Right renal pelvis (tissue), 4 donors: ENCODE measurements at places on chromosomes 3 and 15. TPM values are rescaled to one million over a fixed set of nuclear protein-coding genes. Genes with fewer than 3 reads are reported as not detected.

Gene EOGT
- 12.8 TPM for polyA plus RNA-seq

GRCh38 chr15:64843991-64844390 is 2.3 kb downstream of the PLEKHO2 start:
- DNase-seq, result no peak

GRCh38 chr3:15932348-15933300 is 134.8 kb upstream of the ANKRD28 start:
- no peak for DNase-seq

Gene PLSCR1
- polyA plus RNA-seq, result 86.6 TPM

Gene ZCWPW2
- polyA plus RNA-seq, result 2.2 TPM

GRCh38 chr3:140898340-140899180 is 43.1 kb upstream of the SLC25A36 start:
- DNase-seq, result peak; percentile 43

Gene SCG3
- polyA plus RNA-seq, result 0.17 TPM

Gene ANKRD63
- 0.26 TPM for polyA plus RNA-seq

DNA sequence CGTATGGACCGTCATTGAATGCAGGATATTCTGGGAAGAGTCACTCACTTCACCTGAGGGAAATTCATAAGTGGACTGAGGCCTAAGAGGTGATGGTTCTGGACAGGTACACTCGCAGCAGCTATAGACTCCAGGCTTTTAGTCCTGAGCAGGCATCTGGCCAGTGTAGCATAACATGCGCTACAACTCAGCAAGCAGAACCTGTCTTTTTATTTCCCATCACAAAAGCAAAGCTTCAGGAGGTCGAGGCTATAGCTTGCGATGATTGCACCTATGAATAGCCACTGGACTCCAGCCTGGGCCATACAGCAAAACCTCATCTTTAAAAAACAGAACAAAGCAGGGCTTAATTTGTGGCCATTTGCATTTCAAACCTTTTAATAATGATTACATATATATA is 185.8 kb downstream of the KCNH8 start:
- no peak for DNase-seq

DNA sequence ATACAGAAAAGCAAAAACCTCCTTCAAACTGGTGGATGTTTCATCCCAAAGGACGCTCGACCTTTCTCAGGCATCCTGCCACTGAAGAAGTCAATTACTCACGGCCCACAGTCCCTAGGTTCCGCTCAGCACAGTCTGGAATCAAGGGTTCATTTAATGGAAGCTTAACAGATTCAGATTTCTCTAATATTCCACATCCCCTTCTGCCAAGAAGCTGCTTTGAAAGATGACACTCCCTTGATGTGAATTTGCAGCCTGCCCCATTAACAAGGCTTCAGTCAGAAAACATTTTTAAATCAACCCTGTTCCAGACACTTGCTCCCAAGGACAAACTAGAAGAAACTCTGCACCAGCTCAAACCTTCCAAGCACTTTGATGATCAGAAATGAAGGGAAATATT is 81.2 kb downstream of the LIPC start:
- no peak for DNase-seq

Gene DNAH12
- 1.1 TPM for polyA plus RNA-seq

GRCh38 chr3:16187213-16187790 is 12.8 kb downstream of the GALNT15 start:
- DNase-seq, result no peak

Gene LDHAL6B
- 0.13 TPM for polyA plus RNA-seq

Gene TNK2
- 30.3 TPM for polyA plus RNA-seq

- DNase-seq, result no peak
Measured at GRCh38 chr3:40846451-40846850, 321.7 kb downstream of the ZNF621 start.

- no peak for DNase-seq
Measured at GRCh38 chr15:24848050-24848449, 106.7 kb upstream of the SNRPN start.

Gene IL17RB
- polyA plus RNA-seq, result 13.4 TPM

DNA sequence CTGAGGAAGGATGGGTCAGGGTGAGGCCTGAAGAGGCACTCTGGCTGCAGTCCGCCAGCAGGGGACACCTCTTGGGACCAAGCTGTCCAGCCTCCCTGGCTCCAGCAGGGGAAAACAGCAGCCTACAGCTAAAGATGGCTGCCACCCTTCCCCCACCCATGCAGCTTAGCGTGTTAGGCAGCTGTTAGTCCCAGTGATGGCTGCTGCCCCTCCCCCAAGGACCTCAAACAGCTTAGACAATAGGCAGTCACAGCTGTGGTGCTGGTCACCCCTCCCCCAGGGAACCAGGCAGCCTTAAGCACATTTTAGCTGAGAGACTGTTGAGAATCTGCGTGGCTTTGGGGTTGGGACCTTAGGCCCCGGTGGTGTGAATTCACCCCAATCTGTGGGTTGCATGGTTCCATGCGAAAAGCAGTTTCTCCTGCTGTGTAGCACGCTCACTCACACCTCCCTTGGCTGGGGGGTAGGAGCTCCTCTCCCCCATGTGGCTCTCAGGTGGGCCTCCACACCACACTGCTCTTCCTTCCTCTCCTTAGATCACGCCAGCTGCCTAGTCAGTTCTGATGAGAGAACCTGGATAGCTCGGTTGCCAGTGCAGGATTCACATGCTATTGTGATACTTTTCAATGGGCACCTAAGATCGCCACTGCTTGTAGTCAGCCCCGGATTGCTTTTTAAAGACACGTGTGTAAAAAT is 140.5 kb upstream of the CADPS start:
- DNase-seq, result no peak

- DNase-seq, result no peak
Measured at GRCh38 chr15:35705884-35706585, 160.1 kb upstream of the DPH6 start.

DNA sequence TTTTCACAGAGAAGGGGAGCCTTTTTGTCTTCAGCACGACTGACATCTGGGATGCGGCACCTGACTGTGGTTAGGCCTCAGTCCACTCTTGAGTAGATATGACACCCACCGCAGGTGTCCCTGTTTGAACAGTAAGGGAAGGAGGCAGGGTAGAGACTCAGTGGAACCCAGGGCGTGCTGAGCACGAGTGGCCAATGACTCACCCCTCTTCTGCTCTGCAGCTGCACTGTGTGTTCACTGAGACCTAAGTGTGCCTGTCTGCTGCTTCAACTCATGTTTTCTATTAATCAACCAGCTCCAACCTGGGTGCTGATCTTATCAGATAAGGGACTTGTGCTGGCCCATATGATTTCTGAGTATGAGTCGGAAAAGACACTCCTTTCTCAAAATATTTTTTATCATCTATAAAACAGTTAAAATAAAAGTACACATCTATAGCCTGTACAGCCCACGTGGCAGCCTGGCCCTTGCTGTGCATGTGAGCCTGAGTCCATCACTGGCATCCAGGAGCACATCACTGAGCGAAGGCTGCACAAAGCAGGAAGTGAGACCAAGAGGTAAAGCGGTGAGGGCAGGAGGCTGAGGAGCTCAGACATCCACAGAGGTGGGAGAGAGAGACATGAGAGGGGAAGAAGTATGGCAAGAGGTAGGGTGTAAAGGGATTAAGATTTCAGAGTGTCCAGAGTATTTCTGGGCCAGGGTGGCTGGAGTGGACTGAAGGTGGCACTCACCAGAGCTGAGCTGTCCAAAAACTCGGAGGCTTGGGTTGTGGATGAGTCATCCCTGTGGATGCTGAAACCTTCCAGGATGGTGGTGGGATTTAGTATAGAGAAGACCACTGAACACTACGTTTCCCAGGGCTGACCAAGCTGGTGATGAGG is 49.2 kb downstream of the SLC41A3 start:
- no peak for DNase-seq

Gene DAZL
- polyA plus RNA-seq, result 0.07 TPM

Gene SMCO1
- polyA plus RNA-seq, result not detected

DNA sequence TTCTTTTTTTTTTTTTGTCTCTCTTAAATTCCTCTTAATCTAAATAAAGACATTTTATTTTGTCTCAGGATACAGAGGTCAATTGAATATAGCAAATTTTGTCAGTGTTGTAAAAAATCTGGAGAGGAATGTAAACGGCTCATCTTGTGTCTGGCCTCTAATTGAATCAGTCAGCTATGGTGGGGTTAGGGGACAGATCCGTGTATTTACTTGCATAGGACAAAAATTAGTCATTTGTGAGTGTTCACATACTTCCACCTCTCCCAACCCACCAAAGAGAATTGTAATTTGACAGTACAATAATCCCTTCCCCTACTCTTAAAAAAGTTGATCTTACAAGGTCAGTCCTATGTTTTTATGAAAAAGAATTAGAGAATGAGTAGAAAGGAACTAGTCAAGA is 18.3 kb downstream of the PPARG start:
- DNase-seq, result no peak

Gene IL17RC
- polyA plus RNA-seq, result 33.2 TPM

- DNase-seq, result no peak
Measured at GRCh38 chr3:57729334-57730045, 26.6 kb upstream of the SLMAP start.

DNA sequence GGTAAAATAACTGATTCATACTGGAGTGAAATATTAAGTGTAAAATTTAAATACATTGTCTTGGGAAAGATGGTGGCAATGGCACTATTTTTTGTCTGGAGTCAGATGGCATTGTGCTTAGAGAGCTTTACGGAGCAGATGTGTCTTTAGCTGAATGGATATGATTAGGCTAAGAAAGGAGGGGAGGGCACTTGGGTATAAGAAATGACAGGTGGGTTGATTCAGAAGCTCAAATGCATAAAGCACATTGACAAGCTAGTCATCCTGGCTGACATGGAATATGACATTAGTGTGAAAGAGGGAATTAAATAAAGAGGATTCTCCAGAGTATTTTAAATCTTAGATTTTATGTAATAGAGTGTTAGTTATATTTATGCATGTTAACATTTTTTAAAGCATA is 570.1 kb upstream of the CBLB start:
- no peak for DNase-seq

Gene TM4SF18
- 35.6 TPM for polyA plus RNA-seq

Gene CNTN3
- 5.8 TPM for polyA plus RNA-seq

Gene ATP10A
- polyA plus RNA-seq, result 3.5 TPM

GRCh38 chr3:114499976-114500375 is 206.1 kb downstream of the TIGIT start:
- no peak for DNase-seq

DNA sequence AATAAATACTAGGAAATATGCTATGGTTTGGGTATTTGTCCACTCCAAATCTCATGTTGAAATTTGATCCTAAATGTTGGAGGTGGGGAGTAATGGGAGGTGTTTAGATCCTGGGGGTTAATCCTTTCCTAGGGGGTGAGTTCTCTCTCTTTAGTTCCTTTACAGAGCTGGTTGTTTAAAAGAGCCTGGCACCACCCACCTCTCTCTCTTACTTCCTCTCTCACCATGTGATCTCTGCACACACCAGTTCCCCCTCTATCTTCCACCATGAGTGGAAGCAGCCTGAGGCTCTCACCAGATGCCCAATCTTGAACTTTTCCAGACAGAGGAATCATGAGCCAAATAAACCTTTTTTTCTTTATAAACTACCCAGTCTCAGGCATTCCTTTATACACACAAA is 10.5 kb downstream of the SLC24A5 start:
- no peak for DNase-seq

GRCh38 chr3:38109580-38110313 is 27.2 kb downstream of the ACAA1 start:
- DNase-seq, result no peak

Gene BUB1B
- 31.3 TPM for polyA plus RNA-seq

DNA sequence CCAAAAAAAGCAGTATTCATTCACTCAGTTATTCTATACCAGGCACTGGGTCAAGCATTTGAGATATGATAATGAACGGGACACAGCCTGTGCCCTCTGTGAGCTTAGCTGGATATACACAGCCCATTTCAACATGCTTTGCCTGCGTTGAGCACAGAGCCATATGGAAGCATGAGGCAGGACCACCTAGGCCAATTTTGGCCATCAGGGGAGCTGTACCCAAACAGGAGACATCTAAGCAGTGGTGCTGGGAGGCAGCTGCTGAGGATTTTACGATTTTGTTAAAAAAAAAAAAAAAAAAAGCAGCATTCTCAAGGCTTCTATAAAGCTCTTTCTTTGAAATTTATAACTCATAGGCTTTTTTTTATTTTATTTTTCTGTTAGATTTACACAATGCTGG is 87.2 kb upstream of the SLC2A2 start:
- no peak for DNase-seq

DNA sequence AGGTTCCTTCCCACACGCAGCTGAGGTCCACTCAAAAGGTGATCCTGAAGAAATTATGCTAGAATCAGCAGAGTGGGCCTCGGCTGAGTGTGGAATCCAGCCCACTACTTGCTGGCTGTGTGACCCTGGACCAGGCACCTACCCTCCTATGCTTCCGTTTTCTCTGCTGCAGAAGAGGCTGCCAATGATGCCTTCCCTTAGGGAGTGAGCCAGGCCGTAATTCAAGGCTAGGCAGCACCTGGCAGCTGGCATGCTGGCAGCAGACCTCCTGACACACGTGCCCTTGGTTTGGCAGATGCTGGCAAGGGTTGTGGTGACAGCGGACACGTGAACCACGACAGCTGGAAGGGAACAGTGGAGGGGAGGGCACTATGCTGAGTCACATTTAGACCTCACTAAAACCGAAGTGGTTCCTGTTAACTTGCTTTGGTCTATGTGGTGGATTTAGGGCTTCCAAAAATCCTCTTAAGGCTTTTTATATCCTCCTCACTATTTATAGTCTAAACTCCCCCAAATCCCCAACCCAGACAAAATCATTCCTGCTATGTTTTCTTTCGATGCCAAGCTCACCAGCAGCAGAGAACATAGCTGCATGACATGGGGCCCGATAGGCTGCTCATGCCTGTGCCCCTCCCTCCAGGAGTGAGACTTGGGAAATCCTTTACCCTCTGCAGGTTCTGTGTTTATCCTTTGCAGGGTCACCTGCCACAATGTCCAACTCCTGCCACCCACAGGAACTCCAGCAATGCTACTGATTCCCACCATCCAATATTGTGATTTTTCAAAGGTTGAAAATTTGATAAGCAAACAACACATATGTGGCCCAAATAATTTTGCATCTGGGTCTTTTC is 10.6 kb upstream of the PCSK6 start:
- no peak for DNase-seq

DNA sequence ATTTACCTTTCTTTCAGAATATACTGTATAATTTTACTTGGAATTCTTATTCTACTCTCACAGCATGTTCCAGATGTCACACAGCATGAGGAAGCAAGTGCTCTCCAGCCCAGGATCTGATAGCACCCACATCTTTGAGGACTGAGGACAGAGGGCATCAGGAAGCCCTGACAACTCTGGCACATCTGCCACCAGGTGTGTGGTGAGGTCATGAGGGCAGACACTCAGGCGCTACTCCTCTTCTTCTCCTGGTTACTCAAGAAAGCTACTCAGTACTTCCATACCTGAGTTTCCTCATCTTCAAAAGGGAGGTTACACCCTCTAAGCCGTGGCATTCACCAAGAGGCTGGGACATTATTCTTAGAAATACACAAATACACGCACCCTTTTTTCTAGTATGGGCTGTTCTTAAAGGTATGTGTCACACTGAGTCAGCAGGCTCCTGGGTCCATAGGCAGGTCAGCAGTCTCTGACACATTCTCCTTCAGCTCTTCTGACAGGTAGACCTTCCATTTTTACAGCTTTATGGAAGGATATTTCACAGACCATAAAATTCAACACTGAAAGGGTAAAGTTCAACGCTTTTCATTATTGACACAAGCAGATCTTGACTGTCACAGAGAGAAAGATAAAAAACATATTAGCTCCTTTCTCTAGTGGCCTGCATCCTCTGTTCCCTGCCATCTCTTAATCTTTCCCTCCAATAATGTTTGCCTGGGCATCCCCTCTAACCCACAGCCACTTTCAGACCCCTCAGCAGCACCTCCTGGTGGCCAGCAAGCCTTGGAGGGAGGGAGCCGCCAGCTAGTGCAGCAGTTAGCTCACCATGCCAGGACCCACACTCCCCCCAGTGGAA is 103.2 kb upstream of the TJP1 start:
- DNase-seq, result peak; percentile 49
